Activated T-helper 2 cell treated with anti-CD3 and anti-CD28 coated beads, Interferon-gamma antibody, Interleukin-2, Interleukin-4, amounts not matched to agents 10 μg/mL and 5 μg/mL and 100 μg/mL, durations not matched to agents 14 hours and 24 hours and 36 hours (primary cell): ENCODE measurements at places on chromosomes 16 and 17. TPM values are rescaled to one million over a fixed set of nuclear protein-coding genes. Genes with fewer than 3 reads are reported as not detected.

DNA sequence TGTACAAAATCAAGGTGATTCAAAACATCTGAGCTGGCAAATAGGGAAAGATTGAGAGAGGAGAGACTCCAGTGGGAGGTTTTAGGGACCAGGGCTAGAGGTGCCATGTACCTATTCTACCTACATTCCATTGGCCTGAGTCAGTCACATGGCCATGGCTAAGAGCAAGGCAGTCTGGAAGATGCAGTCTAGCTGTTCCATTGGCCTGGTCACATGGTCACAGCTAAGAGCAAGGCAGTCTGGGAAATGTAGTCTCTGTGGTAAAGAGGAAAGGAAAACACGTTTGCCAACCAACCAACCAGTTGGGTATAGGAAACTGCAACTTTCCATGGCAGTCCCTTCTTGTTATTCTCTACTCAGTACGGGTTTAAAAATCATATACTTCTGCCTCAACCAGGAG is 369.1 kb downstream of the XYLT1 start:
- no peak for DNase-seq

DNA sequence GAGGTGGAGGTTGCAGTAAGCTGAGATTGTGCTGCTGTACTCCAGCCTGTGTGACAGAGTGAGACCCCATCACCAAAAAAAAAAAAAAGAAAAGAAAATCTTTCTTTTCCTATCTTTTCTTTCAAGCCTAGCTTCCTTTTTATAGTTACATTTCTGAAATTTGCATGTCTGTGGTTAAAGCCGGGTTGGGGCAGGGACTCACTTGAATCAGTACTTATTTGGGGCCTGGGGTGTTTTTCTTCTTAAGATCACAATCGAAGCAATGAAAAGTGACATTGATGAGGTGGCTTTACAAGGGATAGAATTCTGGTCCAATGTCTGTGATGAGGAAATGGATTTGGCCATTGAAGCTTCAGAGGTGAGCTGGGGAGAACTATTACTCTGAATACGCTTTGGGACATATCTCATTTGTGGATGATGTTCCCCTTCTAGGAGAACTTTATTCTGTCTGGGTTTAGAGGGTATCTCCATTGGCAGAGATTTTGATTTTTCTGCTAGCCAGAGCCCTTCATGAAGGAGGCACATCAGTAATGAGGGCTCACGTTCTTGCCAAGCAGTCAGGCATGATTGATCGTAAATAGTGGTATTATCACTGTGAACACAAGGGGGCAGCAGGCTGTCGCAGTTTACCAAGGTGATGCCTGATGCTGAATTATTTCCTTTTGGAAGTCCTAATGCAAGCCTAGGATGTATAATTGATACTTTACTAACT is 14.3 kb downstream of the KPNB1 start:
- DNase-seq = peak; percentile 36

- DNase-seq = peak; percentile 35
Observed at GRCh38 chr16:86566601-86566965, at the start of gene FOXC2. TSS of gene FOXC2 (plus strand) at chr16:86566829. CDS start at chr16:86567336, 507 bp downstream.

GRCh38 chr16:57985204-57986181 is 14.6 kb upstream of the CNGB1 start:
- no peak for DNase-seq

- DNase-seq = no peak
Observed at GRCh38 chr16:65769055-65769465, 597.4 kb upstream of the CDH5 start.

DNA sequence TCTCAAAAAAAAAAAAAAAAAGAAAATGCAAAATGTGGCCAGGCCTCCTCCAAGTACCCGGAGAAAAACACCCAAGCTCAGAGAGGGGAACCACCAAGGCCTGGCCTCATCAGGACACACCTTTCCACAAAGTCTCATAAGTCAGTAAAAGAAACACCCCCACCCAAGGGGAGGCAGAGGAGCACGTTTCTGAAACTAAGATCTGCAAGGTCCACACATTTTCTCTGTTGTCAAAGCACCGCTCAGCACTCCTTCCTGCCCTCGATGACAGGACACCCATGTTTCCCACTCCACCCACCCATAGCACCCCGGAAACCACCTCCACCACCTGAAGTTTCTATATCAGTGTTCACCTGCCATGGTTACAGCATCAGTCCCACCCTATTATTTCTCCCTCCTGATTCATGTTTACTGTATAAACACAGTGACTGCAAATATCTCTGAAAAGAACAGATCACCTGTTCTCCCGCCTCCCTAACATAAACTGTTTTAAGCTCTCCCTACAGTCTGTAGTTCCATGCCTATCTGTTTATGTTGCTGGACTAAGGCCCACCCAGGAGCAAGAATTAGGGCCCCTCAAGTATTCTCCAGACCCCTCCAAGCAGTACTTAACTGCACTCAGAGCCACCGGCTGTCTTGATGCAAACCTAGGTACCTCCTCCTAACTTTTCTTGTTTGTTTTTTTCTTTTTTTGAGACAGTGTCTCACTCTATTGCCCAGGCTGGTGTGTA is 2.0 kb downstream of the CORO7 start:
- DNase-seq = peak; percentile 84

DNA sequence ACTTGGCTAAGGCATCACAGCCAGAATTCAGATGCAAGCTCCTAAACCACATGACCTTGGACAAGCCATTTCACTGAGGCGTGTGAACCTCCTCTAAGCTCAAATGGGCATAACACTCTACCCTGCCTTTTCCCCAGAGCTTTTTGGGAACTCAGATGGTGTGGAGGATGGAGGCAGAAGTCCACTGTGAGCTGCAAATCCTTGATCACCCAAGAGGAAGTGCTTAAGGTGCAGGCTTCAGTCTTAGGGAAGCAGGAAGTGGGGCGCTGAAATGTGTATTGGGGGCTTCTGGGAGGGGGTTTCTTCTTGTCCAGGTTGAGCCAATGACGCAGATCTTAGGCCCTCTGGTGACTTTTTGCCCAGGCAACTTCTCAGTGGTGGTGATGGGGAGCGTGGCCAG is 12.9 kb downstream of the CIITA start:
- no peak for DNase-seq

- no peak for DNase-seq
Observed at GRCh38 chr17:81712468-81713003, 452 bp downstream of the SLC25A10 start.

GRCh38 chr16:5017678-5017969 is 16.1 kb downstream of the NAGPA start:
- DNase-seq = no peak

- no peak for DNase-seq
Observed at GRCh38 chr17:79033046-79033616, 9.2 kb downstream of the C1QTNF1 start.

DNA sequence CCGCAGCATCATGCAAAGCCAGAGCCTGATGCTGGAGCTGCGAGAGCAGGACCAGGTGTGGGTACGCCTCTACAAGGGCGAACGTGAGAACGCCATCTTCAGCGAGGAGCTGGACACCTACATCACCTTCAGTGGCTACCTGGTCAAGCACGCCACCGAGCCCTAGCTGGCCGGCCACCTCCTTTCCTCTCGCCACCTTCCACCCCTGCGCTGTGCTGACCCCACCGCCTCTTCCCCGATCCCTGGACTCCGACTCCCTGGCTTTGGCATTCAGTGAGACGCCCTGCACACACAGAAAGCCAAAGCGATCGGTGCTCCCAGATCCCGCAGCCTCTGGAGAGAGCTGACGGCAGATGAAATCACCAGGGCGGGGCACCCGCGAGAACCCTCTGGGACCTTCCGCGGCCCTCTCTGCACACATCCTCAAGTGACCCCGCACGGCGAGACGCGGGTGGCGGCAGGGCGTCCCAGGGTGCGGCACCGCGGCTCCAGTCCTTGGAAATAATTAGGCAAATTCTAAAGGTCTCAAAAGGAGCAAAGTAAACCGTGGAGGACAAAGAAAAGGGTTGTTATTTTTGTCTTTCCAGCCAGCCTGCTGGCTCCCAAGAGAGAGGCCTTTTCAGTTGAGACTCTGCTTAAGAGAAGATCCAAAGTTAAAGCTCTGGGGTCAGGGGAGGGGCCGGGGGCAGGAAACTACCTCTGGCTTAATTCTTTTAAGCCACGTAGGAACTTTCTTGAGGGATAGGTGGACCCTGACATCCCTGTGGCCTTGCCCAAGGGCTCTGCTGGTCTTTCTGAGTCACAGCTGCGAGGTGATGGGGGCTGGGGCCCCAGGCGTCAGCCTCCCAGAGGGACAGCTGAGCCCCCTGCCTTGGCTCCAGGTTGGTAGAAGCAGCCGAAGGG is 24.2 kb downstream of the C1QTNF1 start:
- DNase-seq = no peak

DNA sequence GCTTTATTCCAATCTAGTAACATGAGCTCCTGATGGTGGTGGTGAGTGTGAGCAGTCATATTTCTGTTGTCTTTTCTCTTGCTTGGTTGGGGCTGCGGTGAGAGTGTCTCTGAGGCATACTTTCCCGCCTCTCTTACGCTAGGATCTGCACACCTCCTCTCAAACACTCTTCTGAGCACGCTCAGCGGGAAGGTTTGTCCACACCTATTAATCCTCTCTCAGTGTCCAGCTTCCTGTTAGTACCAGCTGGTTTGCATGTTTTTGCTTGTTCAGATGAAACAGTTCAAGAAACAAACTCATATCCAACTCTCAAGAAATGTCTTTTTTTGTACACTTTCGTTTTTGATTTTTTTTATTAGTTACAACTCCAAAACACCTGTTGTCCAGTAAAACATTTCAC is 89.5 kb downstream of the CCDC182 start:
- no peak for DNase-seq

- no peak for DNase-seq
Observed at GRCh38 chr17:30571921-30572320, 94.7 kb downstream of the GOSR1 start.

DNA sequence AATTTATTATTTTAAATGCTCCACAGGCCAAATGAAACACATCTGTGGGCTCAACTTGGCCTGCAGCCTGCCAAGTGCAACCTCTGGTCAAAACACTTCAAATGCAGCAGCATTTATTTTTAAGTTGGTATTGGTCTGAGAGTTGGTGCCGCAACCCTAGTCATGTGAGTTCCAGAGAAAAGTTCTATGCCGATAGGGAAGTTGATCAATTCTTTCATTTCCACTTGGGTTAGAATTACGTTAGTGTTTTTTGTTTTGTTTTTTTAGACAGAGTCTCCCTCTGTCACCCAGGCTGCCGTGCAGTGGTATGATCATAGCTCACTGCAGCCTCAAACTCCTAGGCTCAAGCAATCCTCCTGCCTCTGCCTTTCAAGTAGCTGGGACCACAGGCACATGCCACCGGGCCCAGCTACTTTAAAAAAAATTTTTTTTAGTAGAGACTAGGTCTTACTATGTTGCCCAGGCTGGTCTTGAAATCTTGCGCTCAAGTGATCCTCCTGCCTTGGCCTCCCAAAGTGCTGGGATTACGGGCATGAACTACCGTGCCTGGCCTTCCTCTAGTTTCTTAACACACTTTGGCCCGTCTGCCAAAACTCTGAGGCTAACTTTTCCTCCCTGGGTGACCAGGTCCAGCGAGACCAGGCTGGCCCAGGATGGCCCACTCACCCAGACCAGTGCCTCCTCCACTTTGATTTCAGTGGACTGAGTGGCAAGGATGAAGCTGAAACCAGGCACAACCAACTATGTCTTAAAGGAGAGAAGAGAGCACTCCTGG is 221.1 kb downstream of the MRTFB start:
- no peak for DNase-seq

DNA sequence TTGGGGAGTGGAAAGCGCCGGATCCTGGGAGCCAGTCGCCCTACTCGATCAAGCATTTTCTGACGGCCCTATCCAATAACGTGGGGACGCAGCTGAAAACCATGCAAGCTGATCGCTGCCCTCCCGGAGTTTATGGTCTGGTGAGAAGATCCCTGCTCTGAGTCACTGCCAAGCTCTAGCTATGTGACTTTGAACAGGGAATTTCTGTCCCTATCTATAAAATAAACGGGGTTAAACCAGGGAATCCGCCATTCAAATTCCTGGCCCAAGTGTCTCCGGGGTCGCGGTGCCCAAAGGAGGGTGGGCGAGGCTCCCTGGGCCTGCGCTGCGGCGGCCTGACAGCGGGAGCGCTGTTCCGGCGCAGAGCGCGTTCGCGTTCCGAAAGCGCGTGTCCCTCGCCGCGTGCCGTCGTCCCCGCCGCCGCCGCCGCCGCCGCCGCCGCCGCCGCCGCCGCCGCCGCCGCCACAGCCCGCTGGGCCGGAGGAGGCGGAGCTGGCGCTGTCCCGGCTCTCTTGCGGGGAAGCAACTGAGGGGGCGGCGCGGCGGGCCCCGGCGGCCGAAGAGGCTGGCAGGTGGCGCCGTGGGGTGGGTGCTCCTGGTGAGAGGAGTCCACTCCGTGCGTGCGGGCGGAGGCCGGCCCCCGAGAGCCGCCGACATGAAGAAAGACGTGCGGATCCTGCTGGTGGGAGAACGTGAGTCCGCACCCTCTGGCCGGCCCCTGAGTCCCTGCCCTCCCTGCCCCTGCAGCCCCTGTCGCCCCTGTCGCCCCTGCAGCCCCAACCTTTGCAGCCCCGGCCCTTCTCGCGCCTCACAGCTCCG is at the start of gene RHOT1:
Gene RHOT1, plus strand, starts transcription at position 465 of the 819 bp plus-strand sequence. Its CDS starts 191 bp downstream, at position 656.
- peak; percentile 76 for DNase-seq

HOXB1 gene
- total RNA-seq = not detected in 2 replicates

PMFBP1 gene
- total RNA-seq = 0.18 TPM in 1 of 2 replicates, not detected in the other

ASGR1 gene
- total RNA-seq = 1.7 and 1.8 TPM in 2 replicates

STX1B gene
- 0.57 and 0.97 TPM in 2 replicates for total RNA-seq

IGFALS gene
- total RNA-seq = not detected in 2 replicates

DCAF7 gene
- 118 and 119 TPM in 2 replicates for total RNA-seq

KRTAP16-1 gene
- total RNA-seq = not detected in 2 replicates

CLEC3A gene
- not detected in 2 replicates for total RNA-seq

KCTD2 gene
- total RNA-seq = 18.0 and 20.7 TPM in 2 replicates
